ENCODE measurements at places on chromosomes 1 and 21.

DNA sequence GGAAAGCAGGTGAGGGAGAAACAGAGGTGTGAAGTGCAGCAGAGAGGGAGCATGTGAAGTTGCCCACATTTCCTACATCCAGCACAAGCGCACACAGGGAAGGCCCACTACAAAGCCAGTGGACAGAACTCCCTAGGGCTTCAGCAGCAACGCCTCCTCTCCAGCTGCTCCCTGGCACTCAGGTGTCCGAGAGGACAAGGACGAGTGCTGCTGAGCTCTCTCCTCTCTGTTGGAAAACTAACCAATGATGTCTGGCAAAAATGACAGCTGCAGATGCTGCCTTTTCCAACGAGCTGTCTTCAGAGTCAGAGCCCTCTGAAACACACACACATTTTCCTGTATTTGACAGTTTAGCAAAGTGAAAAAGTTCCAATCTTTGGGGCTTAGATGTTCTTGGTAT lies 86.8 kb downstream of the HSF2BP start:
- no peak for DNase-seq

GRCh38 chr1:203480525-203481084 lies 5.0 kb downstream of the PRELP start:
- peak; percentile 21 for DNase-seq

GRCh38 chr1:62628506-62628905 lies 31.2 kb downstream of the ANGPTL3 start:
- no peak for DNase-seq

GRCh38 chr1:38539931-38540330 lies 319.6 kb downstream of the RRAGC start:
- no peak for DNase-seq

DNA sequence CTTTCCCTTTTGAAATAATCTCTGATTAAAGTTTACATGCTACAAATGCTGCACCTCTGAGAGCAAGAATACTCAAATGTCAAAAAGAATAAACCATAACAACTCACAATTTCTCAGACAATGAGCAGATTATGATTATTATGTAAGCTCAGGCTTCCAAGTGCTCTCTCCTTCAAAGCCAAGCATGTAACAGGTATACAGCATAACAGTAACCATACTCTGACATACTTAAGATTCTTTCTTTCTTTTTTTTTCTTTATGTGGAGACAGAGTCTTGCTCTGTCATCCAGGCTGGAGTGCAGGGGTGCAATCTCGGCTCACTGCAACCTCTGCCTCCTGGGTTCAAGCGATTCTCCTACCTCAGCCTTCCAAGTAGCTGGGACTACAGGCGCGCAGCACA lies 155.4 kb downstream of the EIF4G3 start:
- DNase-seq: no peak

GRCh38 chr21:19490481-19490880 lies 1086.9 kb upstream of the TMPRSS15 start:
- no peak for DNase-seq

GRCh38 chr1:108085628-108086027 lies 114.5 kb downstream of the SLC25A24 start:
- DNase-seq: no peak

DNA sequence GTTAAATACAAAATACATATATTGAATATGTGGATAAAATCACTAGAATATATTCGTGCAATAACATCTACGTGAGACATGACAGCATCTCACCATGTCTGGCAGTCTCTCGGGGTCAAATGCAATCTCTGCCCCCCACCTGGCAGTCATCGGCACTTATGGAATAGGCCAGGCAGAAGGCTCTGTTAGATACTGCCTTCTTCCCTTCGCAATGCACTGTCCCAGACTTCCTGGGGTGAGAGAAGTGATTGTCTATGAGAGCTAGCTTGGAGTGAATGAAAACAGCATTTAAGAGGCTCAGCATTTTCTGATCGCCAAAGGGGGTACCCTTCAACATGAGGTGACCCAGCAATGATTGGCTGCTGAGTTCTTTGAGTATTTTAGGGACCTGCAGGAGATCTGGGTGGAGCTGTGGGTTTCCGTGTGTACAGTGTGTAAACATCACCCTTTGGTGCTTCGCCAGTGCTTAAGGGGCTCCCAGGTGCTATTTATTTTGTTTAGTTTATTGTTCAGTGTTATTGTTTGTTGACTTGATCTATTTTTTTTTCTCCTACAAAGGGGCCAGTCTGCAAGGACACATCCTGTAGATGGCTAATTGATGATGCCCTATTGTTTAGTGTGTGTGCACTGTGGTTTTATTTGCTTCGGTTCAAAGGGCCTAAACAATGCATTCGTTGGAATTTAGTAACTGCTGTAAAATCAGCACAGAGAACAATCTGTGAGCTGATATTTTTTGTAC lies 10.2 kb downstream of the ERG start:
- DNase-seq: no peak

DNA sequence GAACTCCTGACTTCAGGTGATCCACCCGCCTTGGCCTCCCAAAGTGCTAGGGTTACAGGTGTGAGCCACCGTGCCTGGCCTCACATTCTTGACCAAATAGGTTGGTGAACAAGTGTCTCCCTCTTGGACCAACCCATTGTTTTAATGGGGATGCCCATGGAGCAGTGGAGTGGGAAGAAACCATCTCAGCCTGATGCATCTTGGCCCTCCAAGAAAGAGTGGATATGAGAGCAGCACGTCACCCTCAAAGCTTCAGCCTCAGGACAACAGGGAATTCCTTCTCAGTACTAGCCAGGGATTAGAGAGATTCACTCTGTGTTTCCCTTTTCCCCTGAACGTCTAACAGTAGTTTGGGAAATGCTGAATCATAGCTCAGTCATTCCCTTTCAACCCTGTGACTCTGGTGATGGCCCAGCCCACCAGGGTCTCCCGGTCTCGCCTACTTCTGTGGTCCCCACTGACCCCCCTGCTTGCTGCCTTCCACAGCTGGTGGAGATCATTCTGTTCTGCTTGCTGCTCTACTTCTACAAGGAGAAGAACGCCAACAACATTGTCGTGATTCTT lies 37.4 kb downstream of the NIPAL3 start:
- no peak for DNase-seq

GRCh38 chr1:69528376-69528775 lies 39.3 kb upstream of the LRRC7 start:
- DNase-seq: no peak

DNA sequence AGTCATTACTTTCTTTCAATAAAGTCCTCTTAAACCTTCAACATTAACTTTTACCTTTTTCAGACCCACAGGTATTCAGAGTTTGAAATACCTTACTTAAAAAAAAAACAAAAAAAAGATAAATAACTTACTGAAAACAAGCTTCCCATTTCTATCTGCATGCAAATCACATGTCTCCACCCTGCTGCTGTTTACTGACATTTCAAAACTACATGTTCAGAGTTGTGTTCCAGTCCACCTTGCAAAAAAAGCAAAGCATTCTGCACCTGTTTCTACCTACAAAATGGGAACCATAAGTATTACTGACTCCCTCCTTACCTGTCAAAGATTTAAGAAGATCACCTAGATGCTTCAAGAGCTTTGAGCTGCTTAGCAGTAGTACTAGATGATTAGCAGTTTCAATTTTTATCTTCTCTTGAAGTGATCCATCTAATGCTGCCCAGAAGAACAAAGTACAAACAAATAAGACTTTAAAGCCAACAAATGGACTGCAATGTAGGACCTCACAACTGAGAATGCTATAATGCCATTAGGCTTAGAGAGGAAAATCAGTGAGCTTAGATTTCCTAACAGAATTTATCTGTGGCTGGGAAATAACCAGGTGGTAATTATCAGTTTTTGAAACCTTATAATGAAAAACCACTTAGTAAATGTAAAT lies 61.2 kb downstream of the ANKRD13C start:
- no peak for DNase-seq

DNA sequence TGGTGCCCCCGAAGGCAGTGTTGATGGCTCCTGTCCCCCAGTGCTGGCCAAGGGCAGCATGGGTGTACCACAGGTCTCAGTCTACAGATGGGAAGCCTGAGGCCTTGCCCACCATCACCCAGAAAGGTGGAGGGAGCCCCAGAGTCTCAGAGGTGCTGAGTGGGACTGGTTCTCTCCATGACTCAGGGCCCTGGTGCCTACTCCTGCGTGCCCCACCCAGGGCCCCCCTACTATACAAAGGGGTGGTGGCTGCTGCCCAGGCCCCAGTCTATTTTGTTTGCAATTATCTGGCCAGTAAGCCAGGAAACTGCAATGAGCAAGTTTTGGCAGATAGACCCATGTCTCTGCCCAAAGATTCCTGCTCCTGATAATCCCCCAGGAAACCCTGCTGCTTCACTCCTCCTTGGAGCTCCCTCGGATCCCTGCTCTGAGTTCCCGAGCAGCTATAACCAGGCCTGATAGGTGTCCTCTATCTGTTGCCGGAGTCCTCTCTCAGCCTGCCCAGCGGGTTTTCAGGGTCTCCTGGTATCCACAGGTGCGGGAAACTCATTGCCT lies 41.7 kb downstream of the EDN2 start:
- no peak for DNase-seq

- DNase-seq: no peak
These were observed 86.2 kb downstream of the ATG4C start for GRCh38 chr1:62870148-62870547.

DNA sequence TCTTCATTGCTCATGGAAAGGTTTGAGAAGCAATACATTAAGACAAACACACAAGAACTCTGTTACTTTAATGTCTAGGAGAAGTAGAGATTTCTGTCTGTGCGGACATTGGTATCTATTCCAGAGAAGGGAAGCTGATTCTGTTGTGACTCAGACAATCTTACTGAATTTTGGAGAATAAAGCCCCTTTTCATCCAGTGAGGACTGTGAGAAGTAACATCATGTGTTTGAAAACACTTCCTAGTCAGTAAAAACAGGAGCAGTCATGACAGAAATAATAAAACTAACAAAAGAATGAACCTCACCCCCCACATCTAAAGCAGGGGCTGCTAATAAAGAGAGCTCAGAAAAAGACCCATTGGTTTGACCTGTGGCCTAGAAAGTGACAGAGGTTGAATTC lies 46.6 kb downstream of the NEK7 start:
- DNase-seq: no peak

DNA sequence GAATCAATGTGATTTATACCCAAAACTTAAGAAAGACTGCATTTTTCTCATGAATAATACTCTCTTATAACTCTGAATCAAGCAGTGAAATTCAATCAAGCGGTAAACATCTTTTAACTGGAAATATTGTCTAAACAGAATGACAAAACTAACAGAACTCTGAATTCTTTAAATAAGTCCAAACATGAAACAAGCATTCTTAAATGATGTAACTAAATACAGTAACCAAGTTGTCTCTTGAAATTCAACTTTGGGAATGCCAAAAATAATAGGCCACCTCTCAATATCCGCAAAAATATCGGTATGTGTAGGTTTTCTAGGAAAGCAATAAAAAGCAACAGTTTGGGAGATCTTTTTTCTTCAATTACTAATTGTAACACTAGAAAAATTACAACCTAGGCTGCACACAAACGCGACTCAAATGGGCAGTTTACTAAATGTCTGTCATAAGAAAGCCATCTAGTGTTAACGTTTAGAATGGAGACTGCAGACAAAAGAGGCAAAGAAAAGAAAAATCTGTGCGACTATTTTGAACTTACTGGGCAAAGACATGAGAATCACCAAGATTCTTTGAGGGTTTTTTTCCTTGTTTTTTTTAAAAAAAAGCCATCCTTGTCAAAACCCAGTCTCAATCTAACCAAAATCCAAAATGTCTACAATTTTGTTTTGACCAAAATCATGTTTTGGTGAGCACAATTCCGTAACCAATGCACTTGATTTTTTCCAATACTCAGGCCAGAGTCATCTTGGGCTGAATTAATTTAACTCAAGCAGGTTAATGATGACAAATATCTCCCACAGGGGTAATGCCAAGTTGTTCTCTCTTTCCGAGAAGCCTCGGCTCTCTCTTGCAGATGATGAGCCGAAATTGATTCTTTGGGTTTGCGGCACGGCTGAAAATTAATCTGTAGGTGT lies 1.3 kb downstream of the SIPA1L2 start:
- DNase-seq: no peak

DNA sequence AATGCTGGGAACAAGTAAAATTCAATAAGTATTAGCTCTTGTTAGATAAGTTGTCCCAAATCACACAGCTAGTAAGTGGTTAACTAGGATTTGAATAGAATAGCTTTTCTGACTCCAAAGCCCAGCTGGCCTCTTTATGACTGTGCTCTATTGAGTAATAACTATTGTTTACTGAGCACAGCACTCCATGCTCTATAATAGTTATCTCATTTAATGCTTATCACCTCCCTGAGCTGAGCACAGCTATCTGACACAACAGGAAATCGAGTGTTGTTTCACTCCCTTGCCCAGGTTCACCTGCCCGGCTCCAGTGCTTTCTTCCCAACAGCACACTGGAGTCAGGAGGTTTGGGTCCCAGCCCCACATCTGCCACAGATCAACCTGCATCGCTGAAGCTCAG lies 38.8 kb upstream of the STMN1 start:
- DNase-seq: no peak

DNA sequence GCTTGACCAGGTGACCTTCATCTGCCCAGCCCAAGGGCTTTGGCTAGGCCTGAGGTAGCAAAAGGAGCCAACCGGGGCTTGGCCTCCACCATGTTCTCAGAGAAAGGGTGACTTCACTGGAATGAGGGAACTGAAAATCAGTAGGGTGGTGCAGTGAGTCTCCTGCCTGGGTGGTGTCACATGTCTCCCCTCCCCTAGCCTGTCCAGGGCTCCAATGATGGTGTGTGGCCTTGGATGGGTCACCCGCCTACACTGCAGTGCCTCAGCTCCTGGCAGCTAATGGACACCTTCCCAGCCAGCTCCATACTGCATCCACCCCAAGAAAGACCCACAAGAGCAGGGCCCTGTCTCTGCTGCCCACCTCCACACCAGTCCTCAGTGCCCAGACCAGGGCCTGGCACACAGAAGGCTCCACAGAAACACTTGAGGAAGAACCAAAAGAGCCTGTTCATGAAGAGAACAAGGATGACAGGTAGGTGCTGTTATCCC lies 678.7 kb downstream of the MATN1 start:
- no peak for DNase-seq

- no peak for DNase-seq
These were observed 2.2 kb downstream of the TMEM35B start for GRCh38 chr1:34982820-34983376.

GRCh38 chr1:111730706-111731105 lies 8.5 kb downstream of the INKA2 start:
- no peak for DNase-seq

GRCh38 chr1:204465546-204466415 lies 28.8 kb downstream of the PIK3C2B start:
- no peak for DNase-seq

GRCh38 chr1:56339786-56340465 lies 239.4 kb downstream of the PLPP3 start:
- DNase-seq: no peak

- peak; percentile 64 for DNase-seq
These were observed 12.5 kb upstream of the SPSB1 start for GRCh38 chr1:9280015-9280860.

All from activated naive CD4-positive, alpha-beta T cell treated with anti-CD3 and anti-CD28 coated beads, Interleukin-2, amount 50 U/mL, for 16 hours (primary cell).